ENCODE measurements at places on chromosomes 6 and 20. TPM values are rescaled to one million over a fixed set of nuclear protein-coding genes. Genes with fewer than 3 reads are reported as not detected.

DNA sequence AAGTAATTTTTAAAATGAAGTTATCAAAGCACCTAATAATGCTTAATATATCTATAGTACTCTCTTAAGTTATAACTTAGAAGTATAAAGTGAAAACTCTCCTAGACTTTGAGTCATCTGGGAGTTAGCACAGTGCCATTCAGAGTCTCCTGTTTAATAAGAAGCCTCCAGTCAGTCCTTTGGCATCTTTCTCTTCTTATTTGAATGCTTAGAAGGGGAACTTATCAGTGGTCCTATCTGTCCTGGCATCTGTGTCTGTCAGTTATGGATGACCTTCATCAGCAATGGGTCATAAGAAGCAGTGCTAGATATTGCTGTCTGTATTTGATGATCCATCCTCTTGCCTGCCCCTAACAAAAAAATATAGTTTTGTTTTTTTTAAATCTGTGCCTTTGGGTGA, 15.2 kb downstream of the TMEM200A start:
- DNase-seq: no peak

Gene OR2H2
- total RNA-seq: not detected

GRCh38 chr20:48750941-48751635, 76.7 kb downstream of the PREX1 start:
- DNase-seq: peak; percentile 82

Gene ADGRF5
- total RNA-seq: 238 TPM

GRCh38 chr20:41094353-41095055, 42.8 kb upstream of the PLCG1 start:
- DNase-seq: no peak

DNA sequence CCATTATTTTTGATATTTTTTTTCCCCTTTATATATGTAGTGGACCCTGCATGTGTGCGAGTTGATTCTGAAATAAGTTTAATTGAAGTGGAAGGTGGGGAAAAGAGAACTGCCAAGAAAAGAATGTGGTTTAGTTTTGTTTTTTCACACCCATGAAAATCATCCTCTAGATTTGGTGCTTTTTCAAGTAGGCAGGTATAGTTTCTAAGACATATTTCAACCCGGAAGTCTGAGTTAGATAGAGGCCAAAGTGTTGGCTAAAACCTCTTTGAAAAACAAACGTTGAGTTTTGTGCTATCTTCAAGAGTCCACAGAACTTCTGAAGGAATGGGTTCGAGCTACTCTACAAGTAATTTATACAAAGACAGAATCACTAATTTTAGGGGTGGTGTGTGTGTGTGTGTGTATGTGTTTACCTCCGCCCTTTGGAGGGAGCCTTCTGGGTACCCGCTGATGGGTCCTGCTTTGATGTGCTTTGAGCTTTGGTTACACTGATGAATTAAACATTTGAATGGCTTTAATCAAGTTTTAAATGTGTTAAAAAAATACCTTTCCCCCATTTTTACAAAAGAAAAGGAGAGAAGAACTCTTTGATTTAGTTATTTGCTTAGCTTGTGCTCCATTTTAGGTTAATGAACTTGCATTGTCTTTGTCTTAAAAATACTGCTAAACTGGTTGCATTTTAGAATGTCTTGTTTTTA, 2.5 kb downstream of the RREB1 start:
- no peak for DNase-seq

- DNase-seq: no peak
Observed at GRCh38 chr20:57167971-57168701, 98.3 kb downstream of the BMP7 start.

DNA sequence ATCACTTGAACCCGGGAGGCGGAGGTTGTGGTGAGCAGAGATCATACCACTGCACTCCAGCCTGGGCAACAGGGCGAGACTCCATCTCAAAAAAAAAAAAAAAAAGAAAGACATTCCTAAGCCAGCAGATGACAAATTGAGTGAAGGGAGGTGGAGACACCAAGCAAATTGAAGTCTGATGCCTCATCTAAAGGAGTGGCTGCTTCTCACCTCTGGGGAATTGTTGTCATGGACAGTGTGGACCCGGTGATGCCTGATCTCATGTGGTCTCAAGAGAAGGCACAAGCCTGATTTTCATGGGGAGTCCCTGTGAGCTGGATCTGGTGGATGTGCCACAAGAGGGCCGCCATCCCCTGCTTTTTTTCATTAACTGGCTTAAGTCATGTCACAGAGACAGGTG, 272.0 kb downstream of the ZNF217 start:
- no peak for DNase-seq

DNA sequence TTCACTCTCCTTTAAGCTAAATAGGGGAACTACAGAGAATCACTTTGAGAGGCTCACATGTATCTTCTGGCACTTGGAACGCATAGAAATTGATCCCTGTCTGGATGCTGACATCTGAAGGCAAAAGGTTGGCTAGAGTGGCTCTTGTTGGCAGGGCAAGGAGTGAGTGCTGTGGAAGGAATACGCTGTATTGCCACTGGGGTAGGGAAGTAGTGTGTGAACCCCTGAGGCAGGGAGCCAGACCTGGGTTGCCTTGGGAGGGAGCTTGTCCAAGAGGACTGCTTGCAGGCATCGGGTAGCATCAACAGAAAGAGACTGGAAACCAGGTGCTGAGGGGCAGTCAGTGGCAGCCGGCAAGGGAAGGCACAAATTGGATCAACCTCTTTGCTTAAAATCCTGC, 8.9 kb upstream of the MMS22L start:
- no peak for DNase-seq

GRCh38 chr6:146017672-146018071, 11.2 kb upstream of the GRM1 start:
- no peak for DNase-seq

DNA sequence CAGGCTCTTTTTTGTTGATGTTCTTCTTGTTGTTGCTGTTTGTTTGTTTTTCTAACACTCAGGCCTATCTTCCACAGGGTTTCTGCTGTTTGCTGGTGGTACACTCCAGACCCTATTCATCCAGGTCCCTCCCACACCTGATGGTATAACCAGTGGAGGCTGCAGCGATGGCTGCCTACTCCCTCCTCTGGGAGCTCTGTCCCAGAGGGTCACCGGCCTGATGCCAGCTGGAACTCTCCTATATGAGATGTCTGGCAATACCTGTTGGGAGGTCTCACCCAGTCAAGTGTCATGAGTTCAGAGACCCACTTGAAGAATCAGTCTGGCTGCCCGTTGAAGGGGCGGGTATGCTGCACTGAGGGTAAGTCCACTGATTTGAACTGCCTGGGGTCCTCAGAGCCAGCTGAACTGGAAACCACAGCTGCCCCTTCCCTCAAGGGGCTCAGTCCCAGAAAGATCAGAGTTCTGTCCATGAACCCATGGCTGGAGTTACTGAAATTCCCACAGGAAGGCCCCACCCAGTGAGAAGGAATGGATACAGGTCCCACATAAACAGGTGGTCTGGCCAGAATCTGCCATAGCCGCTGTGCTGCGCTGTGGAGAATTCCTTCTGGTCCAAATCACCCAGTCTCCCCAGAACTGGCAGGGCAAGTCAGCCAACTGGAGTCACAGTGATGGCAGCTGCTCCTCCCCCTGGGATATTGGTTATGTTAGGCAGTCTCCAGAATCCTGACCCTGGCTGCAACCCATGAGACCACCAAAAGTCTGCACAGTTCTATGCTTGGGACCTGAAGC, 664.4 kb downstream of the FRK start:
- DNase-seq: no peak

Gene ZNF184
- 6.6 TPM for total RNA-seq

GRCh38 chr6:56660381-56660730, 17.7 kb upstream of the DST start:
- no peak for DNase-seq

DNA sequence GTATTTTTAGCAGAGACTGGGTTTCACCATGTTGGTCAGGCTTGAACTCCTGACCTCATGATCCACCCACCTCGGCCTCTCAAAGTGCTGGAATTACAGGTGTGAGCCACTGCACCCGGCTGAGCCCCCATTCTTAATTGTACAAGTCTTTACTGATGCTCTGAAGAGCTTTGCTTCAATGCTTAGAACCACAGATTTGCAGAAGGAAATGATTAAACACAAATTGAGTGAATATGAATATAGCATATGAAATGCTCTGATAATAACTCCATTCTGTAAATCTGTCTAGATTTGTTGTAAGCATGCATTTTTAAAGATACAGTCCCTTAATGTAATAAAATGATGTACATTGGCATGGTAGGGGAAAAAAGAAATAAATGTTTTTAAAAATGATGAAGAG, 4.3 kb upstream of the MCM3 start:
- no peak for DNase-seq

DNA sequence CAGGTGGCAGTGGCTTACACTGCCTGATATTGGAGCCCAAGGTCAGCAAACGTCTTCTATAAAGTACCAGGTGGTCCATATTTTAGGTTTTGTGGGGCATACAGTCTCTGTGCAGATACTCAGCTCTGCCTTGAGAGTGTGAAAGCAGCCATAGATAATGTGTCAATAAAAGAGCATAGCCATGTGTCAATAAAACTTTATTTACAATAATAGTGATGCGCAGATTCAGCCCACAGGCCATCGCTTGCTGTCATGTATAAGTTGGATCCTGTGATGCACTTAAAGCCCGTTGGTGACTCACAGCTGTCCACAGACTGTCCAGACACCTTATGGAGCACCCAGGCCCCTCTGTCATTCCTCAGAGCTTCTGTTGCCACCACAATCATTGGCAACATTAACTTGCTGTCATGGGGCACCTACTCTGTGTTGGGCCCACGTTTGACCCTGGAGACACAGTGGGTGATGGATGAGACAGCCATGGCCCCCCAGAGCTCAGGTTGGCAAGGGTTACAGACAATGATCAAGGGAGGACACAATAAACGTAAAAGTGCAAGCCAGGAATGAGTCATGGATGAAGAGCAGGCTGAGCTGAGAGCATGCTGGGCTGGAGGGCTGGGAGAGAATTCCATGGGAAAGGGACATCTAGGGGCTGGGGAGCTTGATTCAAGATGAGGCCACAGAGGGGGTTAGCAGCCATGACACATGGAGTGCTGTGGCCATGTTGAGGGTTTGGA, 173.6 kb downstream of the TAF4 start:
- no peak for DNase-seq

Gene ABHD16B
- total RNA-seq: not detected

- DNase-seq: peak; percentile 65
Observed at GRCh38 chr20:2524709-2525506, 11.5 kb upstream of the TMC2 start.

GRCh38 chr20:62642666-62643520, 590 bp downstream of the SLCO4A1 start:
- DNase-seq: no peak

- DNase-seq: no peak
Observed at GRCh38 chr6:56766806-56767178, 124.1 kb upstream of the DST start.

Gene TRIM39
- 13.3 TPM for total RNA-seq

Gene PANK2
- 39.1 TPM for total RNA-seq

DNA sequence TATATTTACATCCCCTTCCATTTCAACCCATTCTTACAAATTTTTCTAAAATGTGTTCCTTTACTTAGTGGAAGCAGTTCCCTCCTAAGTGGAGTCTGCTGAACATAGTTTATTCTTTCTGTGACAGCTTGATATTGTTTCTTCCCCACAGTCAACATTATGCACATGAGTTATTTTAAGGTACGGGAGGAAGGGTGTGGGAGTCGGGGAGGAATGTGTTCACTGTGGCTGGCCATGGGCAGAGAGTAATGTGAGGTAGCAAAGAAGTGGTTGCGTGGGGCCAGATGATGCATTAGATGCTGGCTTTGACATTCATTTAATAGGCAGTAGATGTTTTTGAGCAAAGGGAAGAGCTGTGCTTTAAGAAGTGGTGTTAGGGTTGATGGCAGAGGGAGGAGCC, 98.5 kb downstream of the ARMC2 start:
- no peak for DNase-seq

- no peak for DNase-seq
Observed at GRCh38 chr6:72260489-72260888, 361.4 kb upstream of the KCNQ5 start.

Gene CAPN11
- 0.27 TPM for total RNA-seq

Gene HRH3
- total RNA-seq: not detected

DNA sequence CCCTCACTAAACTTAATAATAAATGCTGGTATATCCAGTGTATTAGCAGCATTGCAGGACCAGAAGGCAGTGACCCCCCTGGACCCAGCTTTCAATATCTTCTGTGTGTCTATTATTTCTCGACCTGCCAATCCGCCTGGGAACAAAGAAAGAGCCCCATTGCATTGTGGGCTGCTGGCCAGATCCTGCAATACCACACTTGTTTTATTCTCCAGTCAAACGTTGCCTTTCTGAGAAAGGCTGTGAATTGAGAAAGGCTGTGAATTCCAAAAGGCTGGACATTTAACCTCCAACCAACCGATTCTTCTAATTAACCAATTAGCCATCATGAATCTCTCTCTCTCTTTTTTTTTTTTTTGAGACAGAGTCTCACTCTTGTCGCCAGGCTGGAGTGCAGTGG, 1.5 kb upstream of the MTO1 start:
- DNase-seq: no peak

- DNase-seq: no peak
Observed at GRCh38 chr6:73323323-73323722, 30.8 kb downstream of the DPPA5 start.
